Fibroblast of pulmonary artery (primary cell): ENCODE measurements at places on chromosomes 6 and 20.

GRCh38 chr20:34190679-34191090 is 50.5 kb upstream of the ASIP start:
- peak; percentile 93 for DNase-seq

- no peak for DNase-seq
Observed at GRCh38 chr6:114119056-114119455, 148.1 kb upstream of the HDAC2 start.

DNA sequence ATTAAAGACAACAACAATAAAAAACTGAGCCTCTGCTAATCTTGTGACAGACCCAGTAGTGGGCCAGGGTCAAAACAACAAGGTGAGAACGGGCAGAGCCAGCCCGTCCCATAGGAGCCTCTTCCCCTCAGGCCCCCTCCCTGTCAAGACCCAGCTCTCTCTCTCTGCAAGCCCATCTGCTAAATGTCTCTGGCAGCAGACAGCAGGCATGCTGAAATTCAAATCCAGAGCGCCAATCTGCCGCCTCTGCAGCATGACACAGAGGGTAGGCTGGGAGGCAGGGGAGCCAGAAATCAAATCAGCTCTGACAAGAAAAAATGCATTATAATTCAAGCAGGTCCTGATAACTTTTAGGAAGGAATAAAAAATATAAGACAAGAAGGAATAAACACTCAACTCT is 26.3 kb downstream of the METTL24 start:
- DNase-seq: no peak

- DNase-seq: no peak
Observed at GRCh38 chr6:20640181-20640580, 105.9 kb downstream of the CDKAL1 start.

DNA sequence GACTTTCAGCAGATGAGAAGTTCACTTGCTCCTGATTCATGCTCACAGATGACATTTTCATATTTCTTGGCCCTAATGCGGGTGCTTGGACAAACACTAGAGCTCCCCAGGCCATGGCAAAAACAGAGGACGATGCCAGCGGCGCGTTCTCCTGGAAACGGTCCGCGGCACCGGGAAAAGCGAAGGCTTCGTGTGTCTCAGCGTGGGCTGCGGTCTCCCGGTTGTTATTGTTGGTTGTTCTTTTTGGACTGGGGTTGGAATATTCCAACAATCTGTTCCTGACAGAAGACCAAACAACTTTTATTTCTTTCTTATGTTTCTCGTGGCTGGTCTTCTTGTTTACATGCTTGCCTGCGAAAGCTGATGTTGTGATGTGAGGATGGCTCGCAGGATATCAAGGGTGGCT is 46.8 kb upstream of the NEDD9 start:
- no peak for DNase-seq

DNA sequence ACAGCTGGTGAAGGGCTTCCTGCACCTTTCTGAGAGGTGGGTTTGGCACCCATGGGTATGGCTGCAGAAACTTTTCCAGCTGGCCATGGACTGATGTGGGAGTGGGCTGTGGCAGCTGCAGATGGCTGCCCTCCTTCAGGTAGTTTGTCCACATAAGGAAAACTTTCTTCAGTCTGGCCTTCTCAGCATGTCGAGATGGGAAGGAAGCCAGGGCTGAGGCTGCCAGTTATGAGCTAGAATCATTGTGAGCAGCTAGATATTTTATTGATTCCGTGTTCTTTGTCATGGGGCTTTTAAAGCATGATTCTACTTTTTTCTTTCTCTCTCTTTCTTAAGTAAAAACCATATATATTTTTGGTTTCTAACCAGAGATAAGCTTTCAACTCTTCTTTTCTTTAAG is 16.6 kb downstream of the NKX2-4 start:
- DNase-seq: no peak

GRCh38 chr6:37698264-37699137 is 818 bp upstream of the MDGA1 start:
- peak; percentile 46 for DNase-seq

- no peak for DNase-seq
Observed at GRCh38 chr6:17388365-17388764, 5.0 kb upstream of the CAP2 start.
